Islet precursor cell (in vitro differentiated cells): ENCODE measurements at places on chromosomes 1 and 21.
A peak's percentile ranks its signal among the peaks of the same experiment; 100 is the strongest.

DNA sequence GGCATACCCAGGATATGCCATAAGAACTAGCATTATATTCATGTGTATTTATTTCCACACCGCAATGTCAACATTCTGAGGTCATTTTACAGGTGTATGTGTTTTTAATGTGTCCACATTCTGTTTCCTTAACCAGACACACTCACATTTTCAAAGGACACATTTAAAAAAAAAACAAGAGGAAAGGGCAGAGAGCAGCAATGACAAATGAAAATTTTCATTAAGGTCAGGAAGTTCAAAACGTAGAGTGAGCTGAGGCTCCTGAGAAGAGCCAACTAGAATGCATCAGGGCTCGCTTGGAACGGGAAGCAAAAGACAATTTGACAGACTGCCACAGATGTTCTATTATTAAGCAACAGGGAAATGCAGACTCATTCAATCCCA is 4.8 kb upstream of the GNPAT start:
- no peak for DNase-seq

DNA sequence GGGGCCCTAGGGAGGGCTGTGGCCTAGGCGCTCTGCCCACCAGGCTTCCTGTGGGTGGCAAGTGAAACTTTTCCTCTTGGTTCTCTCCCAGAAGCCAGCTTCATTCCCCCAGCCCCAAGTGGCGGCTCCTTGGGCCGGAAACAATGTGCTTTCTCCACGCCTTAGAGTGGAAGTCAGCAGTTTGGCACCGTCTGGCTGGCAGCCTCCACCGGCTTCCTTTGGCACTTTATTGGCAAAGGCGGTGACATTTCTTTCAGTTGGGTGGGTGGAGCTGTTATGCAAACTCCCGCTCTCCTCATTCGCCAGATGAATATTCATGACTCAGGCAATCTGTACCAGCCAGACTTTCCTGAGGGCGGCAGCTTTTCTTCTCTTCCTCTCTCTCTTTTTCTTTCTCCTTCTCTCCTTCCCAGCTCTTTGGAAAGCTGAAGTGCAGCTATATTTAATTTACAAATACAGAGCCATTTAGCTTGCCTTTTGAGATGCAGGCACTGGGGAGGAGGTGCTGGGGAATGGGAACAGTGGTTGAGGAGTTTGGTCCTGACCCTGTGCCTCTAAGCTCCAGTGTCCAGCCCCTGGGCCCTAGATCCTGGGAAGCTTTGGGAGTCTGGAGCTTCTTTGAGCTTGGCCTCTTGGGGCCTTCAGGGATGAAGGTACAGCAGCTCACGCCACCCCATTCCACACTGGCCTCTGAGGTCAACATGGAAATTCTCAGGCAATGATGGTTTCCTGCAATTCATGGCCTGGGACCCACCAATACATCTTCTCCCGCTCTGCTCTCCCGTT is 67.8 kb upstream of the POU3F1 start:
- DNase-seq: no peak

GRCh38 chr1:5949085-5949760 is 43.0 kb downstream of the NPHP4 start:
- DNase-seq: peak; percentile 51

- no peak for DNase-seq
Measured at GRCh38 chr1:44347280-44347679, 7.8 kb downstream of the ERI3 start.

- no peak for DNase-seq
Measured at GRCh38 chr21:29146726-29147125, 16.3 kb downstream of the MAP3K7CL start.

DNA sequence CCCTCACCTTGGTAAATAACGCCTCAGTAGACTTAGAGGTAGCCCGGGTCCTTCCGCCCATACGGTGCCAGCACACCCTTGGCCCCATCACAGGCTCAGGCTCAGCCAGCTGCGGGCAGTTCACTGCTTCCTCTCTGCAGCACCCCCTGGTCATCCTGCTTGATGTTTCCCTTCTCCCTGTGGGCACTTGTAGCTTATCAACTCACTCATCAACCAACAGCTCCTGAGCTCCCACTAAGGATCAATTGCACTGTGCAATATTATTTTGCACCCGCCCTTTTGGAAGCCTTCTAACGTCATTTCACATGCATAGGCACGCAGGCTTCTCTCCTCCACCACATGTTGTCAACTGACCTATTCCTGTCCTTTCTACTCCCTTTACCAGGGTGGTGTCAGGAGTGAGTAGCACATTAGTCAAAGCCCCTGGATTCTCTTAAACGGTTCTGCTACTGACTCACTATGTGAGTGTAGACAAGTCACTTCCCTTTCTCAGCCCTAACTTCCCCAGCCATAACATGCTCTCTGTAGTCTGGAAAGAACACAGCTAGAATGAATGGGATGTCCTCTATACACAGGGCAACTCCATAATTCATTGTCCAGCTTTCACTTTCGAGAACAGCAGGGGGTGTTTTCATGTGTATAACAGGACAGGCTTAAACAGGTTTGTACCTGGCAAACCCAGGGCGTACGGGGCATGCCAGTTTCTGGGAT is 47.1 kb upstream of the IRF2BP2 start:
- DNase-seq: peak; percentile 83

DNA sequence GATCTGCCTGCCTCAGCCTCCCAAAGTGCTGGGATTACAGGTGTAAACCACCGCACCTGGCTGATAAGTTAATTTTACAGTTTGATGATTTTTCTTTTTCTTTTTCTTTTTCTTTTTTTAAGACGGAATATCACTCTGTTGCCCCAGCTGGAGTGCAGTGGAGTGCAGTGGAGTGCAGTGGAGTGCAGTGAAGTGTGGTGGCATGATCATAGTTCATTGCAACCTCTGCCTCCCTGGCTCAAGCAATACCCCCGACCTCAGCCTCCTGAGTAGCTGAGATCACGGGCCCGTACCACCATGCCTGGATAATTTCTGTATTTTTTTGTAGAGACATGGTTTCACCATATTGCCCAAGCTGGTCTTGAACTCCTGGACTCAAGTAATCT is 84.4 kb upstream of the CXADR start:
- DNase-seq: no peak

- DNase-seq: no peak
Measured at GRCh38 chr1:179121159-179121938, 39.5 kb downstream of the TOR3A start.

DNA sequence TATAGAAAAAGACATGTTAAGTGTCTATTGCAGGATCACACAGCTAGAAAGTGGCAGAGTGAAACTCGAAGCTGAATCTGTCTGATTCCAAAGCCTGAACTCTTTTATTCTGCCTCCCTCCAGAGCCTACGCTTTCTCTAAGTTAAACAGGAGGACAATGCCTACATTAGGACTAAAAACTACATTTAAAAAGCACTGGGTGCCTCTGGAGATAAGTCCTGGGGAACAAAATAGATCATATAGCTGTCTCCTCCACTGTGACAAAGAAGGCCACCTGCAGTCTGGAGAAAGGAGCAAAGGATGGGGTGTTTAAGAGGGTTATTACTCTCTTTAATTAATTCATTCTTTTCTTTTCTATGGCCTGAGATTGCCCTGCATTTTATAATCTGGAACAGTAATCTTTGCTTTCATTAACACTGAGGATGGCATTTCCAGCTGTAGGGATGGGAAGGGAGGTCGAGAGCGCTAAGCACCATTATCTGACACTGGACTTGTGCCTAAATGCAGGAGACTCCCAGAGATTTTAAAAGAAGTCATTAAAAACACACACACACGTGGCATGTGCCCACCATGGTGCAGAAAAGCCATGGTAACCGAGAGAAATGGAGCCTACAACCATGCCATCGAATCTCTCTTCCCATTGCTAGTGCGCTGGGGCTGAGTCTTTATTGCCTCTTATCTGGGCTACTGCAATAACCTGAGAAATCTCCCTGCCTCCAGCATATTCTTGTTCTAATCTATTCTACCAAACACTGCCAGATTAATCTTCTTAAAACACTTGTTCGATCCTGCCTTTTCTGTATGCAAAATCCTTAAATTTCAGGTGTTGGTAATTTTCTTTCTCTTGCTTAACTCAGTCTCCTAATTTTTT is 92.2 kb downstream of the PLXNA2 start:
- DNase-seq: no peak

GRCh38 chr21:38923429-38923828 is 117.7 kb downstream of the ETS2 start:
- DNase-seq: no peak

DNA sequence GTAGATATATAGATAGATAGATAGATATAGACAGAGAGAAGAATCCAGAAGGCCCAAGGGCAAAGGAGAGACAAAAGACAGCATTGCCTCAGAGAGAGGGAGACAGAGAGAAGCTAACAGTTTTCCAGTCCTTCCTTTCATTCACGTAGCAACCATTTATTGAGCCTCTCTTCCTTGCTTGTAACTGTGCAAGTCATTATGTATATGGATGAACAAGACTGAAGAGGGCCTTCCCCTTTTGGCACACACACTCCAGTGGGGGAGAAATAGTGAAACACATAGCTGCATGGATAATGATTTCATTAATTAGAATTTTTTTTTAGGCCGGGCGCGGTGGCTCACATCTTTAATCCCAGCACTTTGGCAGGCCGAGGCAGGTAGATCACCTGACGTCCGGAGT is 74.8 kb upstream of the PUM1 start:
- no peak for DNase-seq

DNA sequence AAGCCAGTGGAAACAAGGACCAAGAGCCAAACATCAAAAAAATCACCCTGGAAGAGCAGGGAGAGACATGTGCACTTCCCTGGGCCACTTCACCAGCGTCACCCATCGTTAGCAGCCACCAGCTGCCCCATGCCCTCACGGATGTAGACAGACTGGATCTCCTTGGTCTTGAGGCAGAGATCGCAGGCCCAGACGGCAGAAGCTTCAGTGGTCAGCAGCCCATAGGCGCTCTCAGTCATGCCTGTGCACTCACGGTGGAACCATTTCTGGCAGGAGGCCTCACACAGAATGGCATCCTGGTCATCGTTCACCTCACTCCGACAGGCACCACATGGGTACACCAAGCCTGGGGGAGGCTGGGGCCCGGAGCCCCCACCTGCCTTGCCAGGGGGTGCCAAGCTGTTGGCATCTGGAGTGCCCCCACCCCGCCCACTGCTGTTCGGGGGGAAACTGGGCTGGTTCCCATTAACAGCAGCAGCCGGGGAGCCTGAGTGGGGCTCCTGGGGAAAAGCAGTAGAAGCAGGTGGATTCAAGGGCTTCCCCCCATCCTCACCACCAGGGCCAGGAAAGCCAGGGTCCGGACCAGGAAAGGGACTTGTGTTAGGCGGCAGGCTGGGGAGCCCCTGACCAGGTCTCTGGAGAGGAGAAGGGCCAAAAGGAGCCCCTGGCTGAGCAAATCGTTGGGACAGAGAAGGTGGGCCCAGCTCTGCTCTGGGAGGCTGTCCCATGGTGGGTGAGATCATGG is 2.7 kb downstream of the PYGO2 start:
- no peak for DNase-seq

GRCh38 chr1:31617916-31618746 is 642 bp downstream of the HCRTR1 start:
- peak; percentile 79 for DNase-seq

- peak; percentile 65 for DNase-seq
Measured at GRCh38 chr1:235326719-235327558, 1.0 kb downstream of the ARID4B start.

GRCh38 chr1:99852648-99853047 is 2.5 kb downstream of the AGL start:
- no peak for DNase-seq

- no peak for DNase-seq
Measured at GRCh38 chr1:212987702-212988322, 27.9 kb downstream of the ANGEL2 start.

GRCh38 chr1:16721871-16722641 is 18.3 kb upstream of the RNU1-4 start:
- peak; percentile 16 for DNase-seq

- DNase-seq: no peak
Measured at GRCh38 chr1:150018165-150018564, 7.6 kb upstream of the OTUD7B start.

- no peak for DNase-seq
Measured at GRCh38 chr1:38804062-38804886, 55.3 kb downstream of the RRAGC start.

- no peak for DNase-seq
Measured at GRCh38 chr1:112583366-112583765, 35.6 kb downstream of the ST7L start.

GRCh38 chr21:16418226-16418625 is 688.4 kb downstream of the USP25 start:
- DNase-seq: no peak

DNA sequence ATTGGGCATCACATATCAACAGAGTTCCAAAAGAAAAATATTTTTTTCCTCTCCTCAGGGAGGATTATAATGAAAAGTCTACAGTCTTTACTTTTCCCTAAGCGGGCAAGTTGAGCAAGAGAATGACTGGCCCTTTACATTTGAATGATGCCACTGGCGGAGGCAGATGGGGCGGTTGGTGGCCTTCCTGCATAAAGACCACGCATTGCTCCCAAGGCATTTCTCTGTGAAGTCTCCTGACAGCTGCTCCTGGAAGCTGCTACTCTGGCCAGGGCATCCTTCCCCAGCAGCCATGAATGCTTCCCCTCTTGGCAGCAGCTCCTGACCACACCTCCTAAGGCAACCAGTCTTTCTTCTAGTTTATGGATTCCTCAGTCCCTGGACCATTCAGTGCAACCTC is 161.1 kb upstream of the RRP15 start:
- DNase-seq: peak; percentile 58

- no peak for DNase-seq
Measured at GRCh38 chr1:229938551-229938950, 128.5 kb upstream of the GALNT2 start.

GRCh38 chr1:68293609-68294366 is 61.5 kb upstream of the WLS start:
- peak; percentile 86 for DNase-seq

- peak; percentile 41 for DNase-seq
Measured at GRCh38 chr1:227508431-227508830, 54.9 kb upstream of the ZNF678 start.

DNA sequence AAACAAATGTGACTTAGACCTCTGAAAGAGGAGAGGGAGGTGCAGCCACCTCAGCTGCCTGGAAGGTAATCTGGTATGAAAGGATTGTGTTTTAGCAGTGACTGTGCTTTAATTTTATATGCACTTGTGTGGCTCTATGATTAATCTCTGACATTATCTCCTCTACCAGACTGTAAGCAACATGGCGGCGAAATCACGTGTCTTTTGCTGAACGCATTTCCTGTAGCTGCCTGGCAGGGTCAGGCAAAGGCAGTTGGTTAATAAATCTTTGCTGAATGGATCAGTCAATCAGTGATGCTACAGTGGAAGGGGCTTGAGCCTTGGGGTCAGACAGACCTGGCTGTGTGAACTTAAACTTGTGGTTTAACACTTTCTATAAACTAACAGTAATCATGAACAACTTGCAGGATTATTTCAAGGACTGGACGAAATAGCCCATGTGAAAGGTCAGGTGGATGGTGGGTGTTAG is 96.9 kb downstream of the ADSS2 start:
- DNase-seq: no peak
